ENCODE measurements at places on chromosomes 16 and 17.
A peak's percentile ranks its signal among the peaks of the same experiment; 100 is the strongest.

GRCh38 chr17:47719411-47720152 lies 13.5 kb upstream of the TBX21 start:
- DNase-seq = no peak

GRCh38 chr17:81518785-81519283 lies 6.2 kb upstream of the ACTG1 start:
- DNase-seq = no peak

GRCh38 chr17:4333041-4333440 lies 33.4 kb downstream of the UBE2G1 start:
- DNase-seq = no peak

- DNase-seq = no peak
These were observed 571 bp upstream of the NME1 start for GRCh38 chr17:51152766-51153209.

DNA sequence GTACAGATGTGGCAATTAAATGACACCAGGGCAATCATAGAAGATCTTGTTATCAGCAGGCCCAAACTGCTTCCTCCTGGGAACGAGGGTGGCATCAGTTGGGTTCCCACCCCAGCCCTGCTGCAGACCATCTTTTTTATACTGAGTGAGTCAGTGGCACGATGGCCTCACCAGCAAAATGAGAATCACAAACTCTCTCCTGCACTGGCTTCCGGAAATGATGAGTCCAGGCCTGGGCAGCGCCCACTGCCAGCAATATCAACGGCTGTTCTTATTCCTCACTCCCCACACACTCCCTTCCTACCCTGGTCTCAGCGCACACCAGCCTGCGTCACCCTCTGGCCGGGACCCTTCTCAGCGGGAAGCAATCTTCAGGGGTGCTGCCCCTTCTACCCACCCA lies 340.3 kb downstream of the FOXL1 start:
- DNase-seq = no peak

DNA sequence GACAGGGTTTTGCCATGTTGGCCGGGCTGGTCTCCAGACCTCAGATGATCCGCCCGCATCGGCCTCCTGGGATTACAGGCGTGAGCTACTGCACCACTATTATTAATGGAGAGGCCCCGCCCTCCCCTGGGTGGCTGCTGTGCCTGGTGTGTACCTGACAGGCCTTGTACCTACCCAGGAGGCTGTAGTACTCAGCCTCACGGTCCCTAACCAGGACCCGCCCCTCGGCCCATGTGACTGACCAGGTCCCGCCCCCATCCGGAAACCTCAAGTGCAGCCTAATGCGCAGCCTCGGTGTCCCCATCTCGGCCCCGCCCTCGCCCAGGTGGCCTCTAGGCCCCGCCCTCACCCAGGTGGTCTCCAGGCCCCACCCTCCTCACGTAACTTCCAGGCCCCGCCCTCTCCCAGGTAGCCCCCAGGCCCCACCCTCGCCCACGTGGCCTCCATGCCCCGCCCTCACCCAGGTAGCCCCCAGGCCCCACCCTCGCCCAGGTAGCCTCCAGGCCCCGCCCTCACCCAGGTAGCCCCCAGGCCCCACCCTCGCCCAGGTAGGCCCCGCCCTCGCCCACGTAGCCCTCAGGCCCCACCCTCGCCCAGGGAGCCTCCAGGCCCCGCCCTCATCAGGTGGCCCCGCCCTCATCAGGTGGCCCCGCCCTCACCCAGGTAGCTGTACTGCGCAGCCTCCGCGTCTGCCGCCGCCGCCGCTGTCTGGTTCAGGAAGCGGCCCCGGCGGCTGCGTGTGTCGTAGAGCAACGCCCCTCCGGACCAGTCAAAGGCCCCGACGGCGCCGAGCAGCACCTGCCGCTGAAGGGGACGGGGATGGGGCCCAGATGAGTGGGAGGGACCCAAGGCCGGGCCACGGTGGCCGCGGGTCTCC lies 31.0 kb downstream of the HASPIN start:
- DNase-seq = peak; percentile 76

All from effector memory CD4-positive, alpha-beta T cell (primary cell).